ENCODE measurements at places on chromosomes 16 and 17.
A peak's percentile ranks its signal among the peaks of the same experiment; 100 is the strongest.

DNA sequence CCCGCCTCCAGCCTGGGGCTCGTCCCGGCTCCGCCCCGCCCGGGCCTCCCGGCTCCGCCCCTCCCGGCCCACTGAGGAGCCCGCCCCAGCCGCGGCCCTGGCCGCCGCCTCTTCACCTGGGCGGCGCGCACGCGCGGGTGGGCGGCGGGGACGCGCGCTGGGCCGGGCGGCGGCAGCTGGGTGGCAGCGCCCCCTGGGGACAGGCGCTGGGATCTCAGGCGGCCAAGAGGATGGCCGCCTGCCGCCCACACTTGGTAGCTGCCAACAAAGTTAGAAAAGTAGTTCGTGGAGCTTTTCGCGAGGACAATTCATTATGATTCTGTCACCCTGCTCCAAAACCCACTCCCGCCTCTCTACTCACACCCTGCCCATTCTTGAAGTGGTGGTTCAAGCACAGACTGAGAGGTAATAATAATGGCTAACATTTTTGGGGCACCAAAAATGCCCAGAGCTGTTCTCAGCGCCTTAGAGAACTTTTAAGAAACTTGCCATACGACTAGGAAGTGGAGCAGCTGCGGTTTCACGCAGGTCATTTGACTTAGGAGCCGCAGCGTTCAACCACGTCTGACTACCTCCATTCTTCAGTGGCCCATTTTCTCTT is 340 bp upstream of the MYO1D start:
- H3K4me1 ChIP-seq, result peaks cover 8% of the 10 kb centered on the region
- no peak overlapping the region for H3K27ac ChIP-seq
- H3K36me3 ChIP-seq, result no peaks in the 10 kb centered on the region
- peak overlapping the region; percentile 76 for H3K4me3 ChIP-seq
- no peaks in the 10 kb centered on the region for H3K27me3 ChIP-seq

GRCh38 chr16:71769222-71769621 is 39.4 kb downstream of the AP1G1 start:
- no peak overlapping the region for H3K4me3 ChIP-seq
- no peak for DNase-seq
- peaks cover 81% of the 10 kb centered on the region for H3K36me3 ChIP-seq
- peaks cover 16% of the 10 kb centered on the region for H3K4me1 ChIP-seq

DNA sequence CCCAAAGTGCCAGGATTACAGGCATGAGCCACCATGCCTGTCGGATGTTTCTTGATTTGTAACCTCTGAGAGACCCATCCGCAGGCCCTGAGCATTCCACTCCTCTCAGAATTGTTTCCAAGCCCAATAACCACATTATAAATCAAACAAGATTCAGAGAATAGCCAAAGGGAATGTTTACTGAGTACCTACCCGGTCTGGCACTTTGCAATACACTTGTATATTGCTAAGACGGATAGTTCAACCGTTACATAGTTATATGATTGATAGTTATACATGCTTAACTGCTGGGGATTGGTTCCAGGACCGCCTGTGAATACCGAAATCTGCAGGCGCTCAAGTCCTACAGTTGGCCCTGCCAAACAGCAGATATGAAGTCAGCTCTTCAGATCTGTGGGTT is 3.0 kb upstream of the KAT8 start:
- no peak for DNase-seq
- peaks cover 15% of the 10 kb centered on the region for H3K4me1 ChIP-seq
- no peak overlapping the region for H3K4me3 ChIP-seq
- no peaks in the 10 kb centered on the region for H3K27me3 ChIP-seq

DNA sequence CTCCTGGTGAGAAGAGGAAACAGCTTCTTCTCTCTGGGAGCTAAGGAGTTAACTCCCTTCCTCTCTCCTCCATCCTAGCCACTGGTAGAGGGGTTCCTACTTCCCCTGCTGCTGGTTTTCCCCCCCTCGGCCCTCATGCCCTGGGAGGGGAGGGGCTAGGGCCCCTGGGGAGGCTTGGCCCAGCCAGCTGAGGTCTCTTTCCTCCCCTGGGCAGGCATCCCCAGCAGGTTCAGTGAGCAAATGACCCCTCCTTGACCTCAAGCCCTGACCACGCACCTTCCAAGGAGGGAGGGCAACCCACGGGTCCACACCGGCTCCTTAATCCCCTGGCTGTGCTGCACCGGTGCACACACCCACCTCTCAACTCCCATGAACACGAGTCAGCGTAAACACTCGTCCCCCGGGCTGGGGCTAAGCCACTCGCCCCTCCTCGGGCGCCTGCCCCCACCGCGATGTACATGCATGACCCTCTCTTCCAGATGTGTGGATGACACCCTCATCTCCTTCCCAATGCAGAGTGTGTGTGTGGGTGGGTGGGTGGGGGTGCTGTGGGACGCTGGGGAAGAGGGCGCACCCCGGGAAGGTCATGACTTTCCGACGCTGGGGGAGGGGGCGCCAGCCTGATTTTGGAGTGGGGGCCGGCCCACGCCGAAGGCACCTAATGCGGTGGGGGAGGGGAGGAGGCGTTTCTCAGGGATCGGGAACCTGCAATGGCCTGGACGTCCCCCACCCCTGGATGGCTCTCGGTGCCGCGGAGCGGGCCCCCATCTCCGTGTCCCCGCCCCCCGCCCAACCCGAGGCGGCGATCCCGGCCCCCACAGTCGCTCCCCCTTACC is 33.7 kb downstream of the SRCIN1 start:
- no peak overlapping the region for H3K27ac ChIP-seq
- peak overlapping the region; percentile 47 for H3K4me3 ChIP-seq
- H3K36me3 ChIP-seq, result no peaks in the 10 kb centered on the region
- peak; percentile 64 for DNase-seq
- peaks cover 39% of the 10 kb centered on the region for H3K4me1 ChIP-seq

DNA sequence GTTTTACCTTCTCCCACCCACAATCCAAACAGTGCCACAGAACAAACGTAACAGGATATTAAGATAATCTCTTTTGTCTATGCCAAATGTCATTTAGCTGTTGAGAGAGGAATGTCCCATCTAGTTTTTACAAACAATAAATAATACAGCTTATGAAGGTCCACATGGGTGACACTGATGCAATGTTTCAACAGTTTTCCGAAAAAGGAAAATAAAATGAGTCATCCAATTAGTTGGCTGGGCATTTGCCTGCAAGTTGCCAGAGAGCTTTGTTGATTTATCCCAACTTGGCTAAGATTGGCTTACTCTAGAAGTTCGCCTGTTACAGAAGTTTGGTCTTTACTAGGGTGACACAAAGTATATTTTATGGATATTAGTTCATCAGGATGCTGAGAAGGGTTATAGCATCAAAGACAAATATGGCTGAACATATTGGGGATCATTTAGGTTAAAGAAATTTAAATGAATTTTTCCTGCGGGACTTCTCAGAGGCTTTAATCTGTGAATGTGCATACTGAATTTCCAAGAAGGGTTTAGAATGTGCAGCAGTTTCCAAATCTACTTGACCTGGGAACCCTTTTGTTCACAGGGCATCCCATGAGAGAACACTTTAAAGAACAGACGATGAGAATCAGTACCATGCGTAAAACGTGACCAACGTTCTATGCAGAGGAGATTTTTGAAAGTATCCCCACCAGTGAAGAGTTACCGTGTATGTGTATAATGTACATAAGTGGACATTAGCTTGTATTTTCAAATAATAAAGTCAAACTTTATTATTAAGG is 73.1 kb downstream of the CDH13 start:
- no peak for DNase-seq
- peaks cover 28% of the 10 kb centered on the region for H3K4me1 ChIP-seq
- no peak overlapping the region for H3K27ac ChIP-seq
- H3K36me3 ChIP-seq, result no peaks in the 10 kb centered on the region

GRCh38 chr17:57468932-57469775 is 212.8 kb downstream of the MSI2 start:
- H3K27me3 ChIP-seq, result no peaks in the 10 kb centered on the region
- peaks cover 24% of the 10 kb centered on the region for H3K4me1 ChIP-seq
- DNase-seq, result no peak
- H3K4me3 ChIP-seq, result no peak overlapping the region
- H3K27ac ChIP-seq, result no peak overlapping the region
- no peaks in the 10 kb centered on the region for H3K36me3 ChIP-seq

GRCh38 chr17:79340333-79341221 is 266.0 kb downstream of the ENGASE start:
- no peak overlapping the region for H3K4me3 ChIP-seq
- no peak overlapping the region for H3K27ac ChIP-seq
- DNase-seq, result no peak
- no peaks in the 10 kb centered on the region for H3K36me3 ChIP-seq

DNA sequence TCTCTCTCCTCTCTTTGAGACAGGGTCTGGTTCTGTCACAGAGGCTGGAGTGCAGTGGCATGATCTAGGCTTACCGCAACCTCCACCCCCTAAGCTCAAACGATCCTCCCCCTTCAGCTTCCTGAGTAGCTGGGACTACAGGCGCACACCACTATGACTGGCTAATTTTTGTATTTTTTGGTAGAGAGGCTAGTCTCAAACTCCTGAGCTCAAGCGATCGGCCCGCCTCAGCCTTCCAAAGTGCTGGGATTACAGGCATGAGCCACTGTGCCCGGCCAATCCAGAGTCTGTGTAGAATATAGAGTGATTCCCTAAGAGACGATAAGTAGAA is 65.8 kb upstream of the RPH3AL start:
- H3K27ac ChIP-seq, result no peak overlapping the region
- peaks cover 5% of the 10 kb centered on the region for H3K36me3 ChIP-seq
- no peak overlapping the region for H3K4me3 ChIP-seq
- no peaks in the 10 kb centered on the region for H3K27me3 ChIP-seq

GRCh38 chr16:25796239-25796638 is 104.5 kb downstream of the HS3ST4 start:
- H3K27me3 ChIP-seq, result no peaks in the 10 kb centered on the region
- H3K4me3 ChIP-seq, result no peak overlapping the region
- H3K4me1 ChIP-seq, result no peaks in the 10 kb centered on the region

DNA sequence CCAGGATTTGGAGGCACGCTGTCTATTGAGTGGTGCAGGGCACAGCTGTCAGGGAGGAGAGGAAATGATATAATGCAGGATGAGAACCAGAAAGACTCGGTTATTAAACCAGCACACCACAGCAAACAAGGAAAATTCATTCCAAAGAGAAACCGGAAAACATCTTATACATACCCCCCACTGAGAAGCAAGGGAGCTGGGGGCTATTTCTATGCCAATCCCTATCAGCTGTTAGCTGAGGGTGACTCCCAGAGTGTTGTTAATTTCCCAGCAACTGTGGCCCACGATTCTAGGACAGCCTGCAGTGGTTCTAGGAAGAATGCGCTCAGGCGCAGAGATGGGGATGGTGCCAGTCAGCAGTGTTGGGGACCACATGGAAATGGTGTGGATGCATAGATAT is 467.3 kb downstream of the PMP22 start:
- DNase-seq, result no peak
- peaks cover 14% of the 10 kb centered on the region for H3K27me3 ChIP-seq
- H3K27ac ChIP-seq, result no peak overlapping the region
- no peaks in the 10 kb centered on the region for H3K4me1 ChIP-seq
- H3K4me3 ChIP-seq, result no peak overlapping the region

- DNase-seq, result peak; percentile 99
- no peaks in the 10 kb centered on the region for H3K36me3 ChIP-seq
- H3K4me1 ChIP-seq, result no peaks in the 10 kb centered on the region
- no peaks in the 10 kb centered on the region for H3K27me3 ChIP-seq
- no peak overlapping the region for H3K27ac ChIP-seq
These were observed 10.4 kb upstream of the CHMP6 start for GRCh38 chr17:80981062-80981902.

GRCh38 chr16:56201030-56201429 is 9.7 kb downstream of the GNAO1 start:
- H3K4me3 ChIP-seq, result no peak overlapping the region

DNA sequence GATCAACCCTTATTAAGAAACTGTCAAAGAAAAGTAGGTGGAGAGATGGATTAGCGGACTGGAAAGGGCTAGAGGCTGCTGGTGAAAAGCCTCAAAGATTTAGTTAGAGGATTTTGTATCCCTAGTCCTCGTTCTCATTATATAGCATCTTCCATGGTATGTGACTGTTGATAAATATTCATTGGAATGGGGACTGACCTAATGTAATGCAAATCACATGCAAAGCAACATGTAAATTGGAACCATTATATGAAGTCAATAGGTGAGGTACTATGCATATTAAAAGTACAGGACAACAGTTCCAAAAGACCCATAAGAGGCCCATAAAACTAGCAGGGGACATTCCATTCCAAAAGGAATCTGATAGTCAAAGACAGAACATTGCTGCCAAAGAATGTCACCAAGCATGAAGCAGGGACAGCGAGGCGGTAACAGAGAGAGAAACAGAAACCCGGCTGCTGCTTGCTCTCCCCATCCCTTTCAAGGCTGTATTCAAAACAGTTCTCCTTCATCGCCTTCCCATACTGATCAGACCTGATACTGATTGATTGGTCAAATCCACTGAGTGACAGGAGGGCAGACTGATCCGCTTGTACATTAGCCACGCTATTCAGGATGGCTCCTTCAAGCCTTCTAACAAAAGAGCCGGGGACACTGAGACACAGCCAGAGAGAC is 44.5 kb downstream of the SOX9 start:
- no peaks in the 10 kb centered on the region for H3K4me1 ChIP-seq
- H3K27me3 ChIP-seq, result no peaks in the 10 kb centered on the region
- H3K36me3 ChIP-seq, result no peaks in the 10 kb centered on the region
- no peak for DNase-seq
- H3K27ac ChIP-seq, result no peak overlapping the region
- H3K4me3 ChIP-seq, result no peak overlapping the region

- no peaks in the 10 kb centered on the region for H3K36me3 ChIP-seq
- H3K27me3 ChIP-seq, result no peaks in the 10 kb centered on the region
- DNase-seq, result peak; percentile 30
- no peaks in the 10 kb centered on the region for H3K4me1 ChIP-seq
- H3K4me3 ChIP-seq, result no peak overlapping the region
These were observed 89.8 kb downstream of the GSG1L start for GRCh38 chr16:27973678-27974077.

DNA sequence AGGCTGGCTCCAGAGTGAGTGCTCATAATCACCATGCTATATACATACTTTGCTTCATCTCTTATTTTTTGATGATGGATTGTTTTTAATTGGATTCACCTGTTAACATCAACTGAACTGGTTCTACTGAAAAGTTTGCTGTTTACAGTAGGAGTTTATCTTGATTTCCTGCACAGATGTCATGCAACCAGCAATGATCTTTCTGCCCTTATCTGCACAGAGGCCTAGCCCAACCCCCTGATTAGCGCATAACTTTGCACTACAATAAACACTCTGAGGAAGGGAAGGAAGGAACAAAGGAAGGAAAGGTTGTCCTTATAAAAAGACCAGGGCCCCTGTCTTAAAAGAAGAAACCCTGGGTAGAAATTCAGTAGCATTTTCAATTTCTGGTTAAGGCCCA is 152.9 kb downstream of the RGS9 start:
- H3K36me3 ChIP-seq, result no peaks in the 10 kb centered on the region
- no peaks in the 10 kb centered on the region for H3K27me3 ChIP-seq
- H3K27ac ChIP-seq, result no peak overlapping the region
- H3K4me1 ChIP-seq, result peaks cover 9% of the 10 kb centered on the region
- no peak for DNase-seq

GRCh38 chr17:37138571-37139120 is 189.9 kb downstream of the AATF start:
- H3K27me3 ChIP-seq, result no peaks in the 10 kb centered on the region
- H3K4me3 ChIP-seq, result no peak overlapping the region
- DNase-seq, result no peak
- H3K27ac ChIP-seq, result peak overlapping the region; percentile 92
- no peaks in the 10 kb centered on the region for H3K4me1 ChIP-seq
